ENCODE measurements at places on chromosomes 11 and 22. TPM values are rescaled to one million over a fixed set of nuclear protein-coding genes. Genes with fewer than 3 reads are reported as not detected.

The IFITM2 gene
- total RNA-seq: 494 TPM

GRCh38 chr11:71117311-71117710, 135.1 kb downstream of the SHANK2 start:
- DNase-seq: no peak

DNA sequence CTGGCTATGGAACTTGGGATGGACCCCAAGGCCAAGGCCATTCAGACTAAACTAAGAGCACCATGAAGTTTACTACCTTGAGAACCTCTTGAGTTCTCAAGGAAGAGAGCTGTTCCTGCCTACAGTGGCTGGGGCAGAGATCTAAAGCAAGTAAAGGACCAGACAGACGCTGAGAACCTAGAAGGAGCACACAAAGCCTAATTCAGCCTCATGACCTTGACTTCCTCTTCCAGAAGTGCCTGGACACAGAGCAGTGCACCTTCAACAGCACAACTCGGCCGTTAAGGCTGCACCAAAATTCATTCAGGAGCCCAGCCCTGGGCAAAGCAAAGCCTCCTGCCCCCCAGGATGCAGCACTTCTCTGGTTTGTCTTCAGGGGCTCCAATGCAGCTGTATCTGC, 82.9 kb upstream of the AKIP1 start:
- DNase-seq: no peak

GRCh38 chr11:130721736-130722135, 194.5 kb downstream of the SNX19 start:
- no peak for DNase-seq

Measured in left cardiac atrium (tissue), 4 donors.